Naive thymus-derived CD8-positive, alpha-beta T cell (primary cell): ENCODE measurements at places on chromosomes 1 and 21. TPM values are rescaled to one million over a fixed set of nuclear protein-coding genes. Genes with fewer than 3 reads are reported as not detected.

DNA sequence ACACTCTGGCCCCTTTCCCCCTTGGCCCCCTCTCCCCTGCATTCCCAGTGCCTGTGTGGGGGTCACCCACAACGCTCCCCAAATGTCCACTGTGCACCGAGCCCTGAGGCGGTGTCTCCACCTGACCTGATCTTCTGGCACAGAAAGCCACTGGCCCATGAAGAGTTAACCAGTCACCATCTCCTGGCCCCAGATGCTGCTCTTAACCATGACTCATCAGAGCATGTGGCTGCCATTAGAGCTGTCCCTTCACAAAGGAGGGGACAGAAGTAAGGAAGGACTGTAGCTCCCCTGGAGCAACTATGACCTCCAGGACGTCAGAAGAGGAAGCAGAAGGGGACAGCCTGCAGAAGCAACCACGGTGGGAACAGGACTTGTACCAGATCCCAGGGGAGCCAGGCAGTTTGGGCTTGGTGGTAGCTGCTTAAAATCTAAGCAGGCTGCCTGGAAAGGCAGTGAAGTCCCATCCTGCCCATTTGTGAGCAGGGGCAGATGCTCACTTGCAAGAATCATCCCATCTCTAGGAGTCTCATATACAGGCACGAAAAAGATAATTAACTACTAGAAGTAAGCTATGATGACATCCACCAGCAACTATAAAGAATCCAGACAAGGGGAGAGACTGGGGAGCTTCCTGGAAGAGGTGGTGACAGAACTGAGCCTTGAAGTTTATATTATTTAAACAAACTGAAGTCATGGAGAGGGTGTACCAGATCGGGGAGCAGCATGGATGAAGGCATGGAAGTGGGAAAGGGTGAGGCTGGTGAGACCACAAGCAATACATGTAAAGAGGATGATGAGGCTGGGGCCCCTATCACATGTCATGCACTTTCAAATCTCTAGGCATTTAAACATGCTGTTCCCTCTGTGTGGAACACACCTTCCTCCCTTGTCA lies 1.1 kb upstream of the TTC39A start:
- DNase-seq: no peak

DNA sequence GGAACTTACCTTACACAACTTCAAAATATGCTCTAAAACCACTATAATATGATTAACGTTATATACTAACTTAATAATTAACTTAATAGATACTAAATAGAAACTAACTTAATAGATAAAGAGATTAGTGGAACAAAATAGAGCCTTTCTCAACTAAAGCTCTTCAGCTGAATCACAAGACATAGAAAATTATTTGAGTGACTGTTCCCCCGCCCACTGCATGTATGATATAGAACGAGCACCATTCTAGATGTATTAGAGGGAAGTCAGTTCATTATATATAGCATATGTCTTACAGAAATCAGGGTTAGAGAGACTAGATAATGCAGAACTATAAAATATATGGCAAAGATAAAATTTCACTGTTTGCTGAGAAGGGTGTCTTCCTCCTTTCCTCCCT lies 16.3 kb downstream of the LYPLAL1 start:
- no peak for DNase-seq

GRCh38 chr1:46065405-46065804 lies 67.0 kb downstream of the PIK3R3 start:
- DNase-seq: no peak

- DNase-seq: no peak
These were observed 37.4 kb downstream of the TMCO4 start for GRCh38 chr1:19762175-19762779.

The IGSF3 gene
- not detected for polyA plus RNA-seq
